ENCODE measurements at places on chromosomes 1 and 21.

GRCh38 chr1:230907472-230908205 lies 39.3 kb upstream of the C1orf198 start:
- no peak for DNase-seq

DNA sequence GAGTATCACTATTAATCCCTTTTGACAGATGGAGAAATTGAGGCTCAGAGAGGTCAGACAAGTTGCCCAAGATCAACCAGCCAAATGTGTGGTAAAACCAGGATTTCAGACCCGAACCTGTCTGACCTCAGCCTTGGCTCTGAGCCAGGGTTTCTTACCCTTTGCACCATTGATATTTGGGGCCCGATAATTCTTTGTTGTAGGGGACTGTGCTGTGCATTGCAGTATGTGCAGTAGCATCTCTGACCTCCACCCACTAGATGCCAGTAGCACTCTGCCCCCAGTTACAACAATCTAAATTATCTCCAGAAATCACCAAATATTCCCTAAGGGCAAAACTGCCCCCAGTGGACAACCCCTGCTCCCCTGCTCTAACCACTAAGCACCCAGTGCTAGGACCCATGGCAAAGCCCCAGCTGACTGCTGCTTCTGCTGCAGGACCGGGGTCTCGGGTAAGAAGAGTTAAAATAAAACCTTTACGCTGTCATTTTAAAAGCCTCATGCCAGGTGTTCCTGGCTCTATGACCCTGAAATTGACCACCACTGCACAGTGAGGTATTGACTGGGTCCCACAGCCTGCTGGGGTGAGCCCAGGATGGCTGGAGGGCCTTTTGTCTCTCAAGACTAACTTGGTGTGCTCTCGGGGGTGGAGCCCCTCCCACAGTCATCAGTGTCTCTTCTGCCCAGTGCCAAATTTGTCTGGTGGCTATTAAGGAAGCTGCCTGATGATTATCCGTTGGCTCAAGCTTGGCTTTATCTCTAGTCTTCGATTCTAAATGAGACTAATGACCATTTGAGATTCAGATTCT lies 5.6 kb upstream of the MAN1C1 start:
- DNase-seq: no peak

GRCh38 chr1:53172426-53173128 lies 24.0 kb upstream of the CPT2 start:
- no peak for DNase-seq

DNA sequence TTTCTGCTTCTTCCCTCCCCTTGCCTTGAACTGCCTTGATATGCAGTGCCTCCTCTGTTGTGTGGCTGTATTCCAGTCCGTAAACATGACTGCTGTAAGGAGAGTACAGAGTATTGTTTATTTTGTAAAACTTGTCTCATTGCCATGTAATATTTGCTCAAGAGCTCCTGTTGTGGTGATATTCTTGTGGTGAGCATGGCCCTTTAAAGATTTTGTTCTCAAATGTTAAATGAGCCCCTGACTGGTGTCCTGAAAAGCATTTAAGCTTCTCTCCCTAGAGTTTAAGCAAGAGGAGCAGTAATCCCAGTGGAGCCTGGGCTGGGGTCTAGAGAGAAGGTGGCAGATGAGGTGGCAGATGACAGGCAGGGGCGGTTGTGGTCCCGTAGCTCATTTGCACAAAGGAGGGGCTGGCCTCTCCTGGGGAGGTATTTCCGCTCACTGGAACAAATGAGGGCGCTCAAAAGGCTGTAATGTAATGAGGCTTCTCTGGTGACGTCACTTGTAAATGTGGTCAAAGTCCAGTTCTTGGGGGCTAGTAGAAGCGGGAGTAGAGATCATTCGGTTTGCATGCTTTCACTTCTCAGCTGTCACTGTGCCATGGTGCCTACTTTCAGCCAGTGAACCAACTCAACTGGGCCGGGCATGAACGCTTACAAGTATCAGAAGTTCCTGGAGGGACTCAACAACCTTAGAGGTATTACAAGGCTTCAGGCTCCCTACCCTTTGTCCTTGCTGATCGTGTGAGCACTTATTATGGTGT lies 46.0 kb upstream of the MACF1 start:
- no peak for DNase-seq

DNA sequence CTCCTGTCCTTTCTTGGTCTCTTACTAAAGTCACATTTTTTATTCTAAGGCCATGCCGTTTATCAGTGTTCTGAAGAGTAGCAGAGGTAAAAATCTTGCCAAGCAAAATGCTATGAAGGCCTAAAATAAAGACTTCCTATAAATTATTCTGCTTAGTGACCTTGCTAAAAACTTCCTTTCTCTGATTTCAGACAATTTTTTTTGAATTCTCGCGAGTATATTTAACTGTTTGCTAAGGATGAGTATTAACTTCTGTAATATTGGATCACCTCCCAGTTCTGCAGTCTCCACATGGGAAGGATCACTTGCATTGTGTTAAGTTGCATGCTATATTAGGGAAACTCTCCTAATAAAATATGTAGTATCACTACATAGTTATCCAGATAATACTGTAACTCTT lies 123.4 kb upstream of the SNX7 start:
- no peak for DNase-seq

DNA sequence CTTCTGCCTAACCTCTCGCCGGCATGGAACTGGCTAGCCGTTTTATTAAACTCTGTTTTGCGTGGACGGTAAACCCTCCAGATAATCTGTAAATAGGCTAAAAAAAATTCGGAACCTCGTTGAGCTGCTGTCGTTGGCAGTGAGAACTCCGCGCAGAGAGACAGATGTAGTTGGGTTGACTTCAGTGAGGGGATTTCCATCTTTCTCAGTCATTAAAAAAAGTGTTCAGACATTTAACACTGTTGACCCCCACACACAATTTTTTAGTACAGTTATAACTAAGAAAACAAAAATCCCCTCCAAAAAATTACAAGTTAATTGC lies 464 bp downstream of the PARK7 start:
- no peak for DNase-seq

- no peak for DNase-seq
These were observed 349.4 kb downstream of the DUSP10 start for GRCh38 chr1:221392453-221392852.

DNA sequence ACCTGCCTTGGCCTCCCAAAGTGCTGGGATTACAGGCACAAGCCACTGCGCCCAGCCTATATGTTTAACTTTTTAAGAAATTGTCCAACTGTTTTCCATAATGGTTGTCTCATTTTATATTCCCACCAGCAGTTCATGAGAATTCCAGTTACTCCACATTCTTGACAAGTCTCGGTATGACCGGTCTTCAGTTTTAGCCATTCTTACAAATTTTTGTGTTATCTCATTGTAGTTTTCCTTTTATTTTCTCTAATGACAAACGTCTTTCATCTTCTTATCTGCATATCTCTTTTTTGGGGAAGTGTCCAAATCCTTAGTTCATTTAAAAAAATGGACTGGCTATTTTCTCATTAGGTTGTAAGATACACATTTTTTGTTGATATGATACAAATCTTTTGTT lies 132.5 kb downstream of the HS2ST1 start:
- DNase-seq: no peak

GRCh38 chr1:36187800-36188593 lies 32.0 kb downstream of the MAP7D1 start:
- DNase-seq: peak; percentile 73

DNA sequence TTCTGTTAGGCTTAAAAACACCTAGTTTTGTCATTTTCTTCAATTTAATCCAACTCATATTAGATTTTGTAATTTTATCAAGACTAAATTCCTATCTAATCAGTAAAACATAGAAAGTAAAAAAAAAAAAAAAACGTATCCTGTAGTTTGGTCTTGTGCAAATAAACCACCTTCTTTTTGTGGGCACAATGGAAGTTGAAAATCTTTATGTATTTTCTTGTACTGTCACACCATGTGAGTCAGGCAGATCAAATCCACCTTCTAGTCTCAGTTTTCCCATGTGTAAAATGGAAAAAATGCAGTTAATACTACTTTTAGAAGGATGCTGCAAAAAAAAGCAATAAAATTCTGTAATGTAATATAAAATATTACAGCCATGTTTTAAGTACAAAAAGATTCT lies 129.8 kb downstream of the CYYR1 start:
- DNase-seq: no peak

- DNase-seq: no peak
These were observed 36.1 kb downstream of the NTPCR start for GRCh38 chr1:232986527-232986922.

GRCh38 chr1:44684525-44684924 lies 10.0 kb downstream of the ARMH1 start:
- no peak for DNase-seq

GRCh38 chr21:45359451-45360217 lies 45.3 kb upstream of the COL18A1 start:
- no peak for DNase-seq
